ENCODE measurements at places on chromosomes 2 and 18.

DNA sequence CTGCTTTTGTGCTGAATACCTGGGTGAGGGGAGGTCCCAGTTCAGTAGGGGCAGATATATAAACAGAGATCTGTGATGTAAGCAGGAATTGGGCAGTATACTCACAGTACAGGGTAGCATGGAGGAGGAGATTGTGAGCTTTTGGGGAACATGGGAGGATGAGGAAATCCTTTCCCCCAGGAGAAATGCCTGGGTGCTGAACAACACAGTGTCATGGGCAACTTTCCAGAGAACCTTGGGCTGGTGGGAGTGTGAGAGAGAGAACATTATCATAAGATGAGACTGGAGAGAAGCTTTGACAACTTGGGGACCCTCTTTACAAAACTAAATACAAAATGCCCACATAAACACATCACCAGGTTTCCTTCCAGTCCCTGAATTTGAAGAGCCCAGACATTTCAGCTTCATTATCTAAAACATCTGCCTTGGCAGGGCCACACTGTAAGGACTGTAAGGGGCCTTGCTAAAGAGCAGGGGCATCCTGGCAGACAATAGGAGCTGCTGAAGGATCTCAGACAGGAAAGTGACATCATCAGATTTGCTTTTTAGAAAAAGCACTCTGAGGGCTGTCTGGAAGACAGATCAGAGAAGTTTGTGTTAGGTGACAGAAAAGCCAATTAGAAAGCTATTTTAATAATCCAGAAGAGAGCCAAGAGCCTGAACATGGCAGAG lies 303.1 kb upstream of the FBXO11 start:
- no peak for DNase-seq

DNA sequence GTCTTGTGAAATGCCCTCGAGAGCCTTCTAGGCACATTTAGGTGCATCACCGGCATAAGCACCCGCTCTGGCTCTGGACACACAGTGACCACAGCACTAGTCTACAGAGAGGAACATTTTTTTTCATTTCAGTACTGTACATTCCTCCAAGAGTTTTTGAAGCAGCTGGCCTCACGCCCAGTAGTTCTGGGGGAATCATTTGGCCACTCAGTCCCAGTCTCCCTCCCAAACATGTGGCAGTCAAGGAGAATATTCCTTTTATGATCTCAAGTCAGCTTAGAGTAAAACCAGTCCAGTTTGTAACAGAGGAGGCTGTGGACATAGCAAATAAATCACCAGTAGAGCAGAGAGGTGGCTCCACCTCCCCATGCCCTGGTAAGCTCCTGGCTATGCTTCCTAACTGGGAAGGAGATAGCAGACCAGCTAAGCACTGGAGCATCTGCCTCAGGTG lies 48.1 kb downstream of the KCNE4 start:
- no peak for DNase-seq

- no peak for DNase-seq
Measured at GRCh38 chr2:98473995-98474780, 29.5 kb downstream of the INPP4A start.

GRCh38 chr2:85653996-85654395 lies 14.0 kb downstream of the SFTPB start:
- no peak for DNase-seq

DNA sequence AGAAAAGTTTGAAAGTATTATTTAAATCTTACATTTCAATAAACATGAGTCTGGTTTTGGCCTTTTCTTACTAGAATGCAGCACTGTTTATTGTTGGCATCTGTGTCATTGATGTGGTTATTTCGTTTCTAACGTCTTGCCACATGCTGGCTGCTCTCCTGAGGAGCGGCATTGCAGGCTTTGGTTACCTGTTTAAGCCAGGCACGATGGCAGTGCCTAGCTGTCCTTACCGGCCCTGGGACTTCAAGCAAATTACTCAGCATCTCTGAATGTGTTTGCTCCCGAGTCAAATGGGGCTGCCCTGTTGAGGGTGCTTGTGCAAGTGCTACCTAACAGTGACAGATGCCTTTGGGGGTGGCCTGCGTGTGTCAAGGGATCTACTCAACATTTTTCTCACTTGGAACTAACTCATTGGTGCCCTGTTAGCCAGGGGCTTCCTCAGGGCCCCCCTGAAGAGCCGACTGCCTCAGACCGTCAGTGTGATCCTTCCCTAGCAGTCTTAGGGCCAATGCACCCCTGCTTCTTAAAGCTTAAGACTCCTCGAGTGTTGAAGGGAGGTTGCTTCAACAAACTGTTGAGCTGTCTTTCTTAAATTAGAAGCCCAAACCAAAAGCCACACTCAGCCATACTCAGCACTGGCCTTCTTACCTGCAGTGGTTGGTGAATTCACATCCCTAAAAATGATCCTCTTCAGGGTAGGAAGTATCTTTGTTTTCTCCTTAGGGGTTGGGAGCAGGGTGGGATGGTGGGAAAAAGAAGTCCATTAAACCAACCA lies 151.5 kb downstream of the NCK2 start:
- DNase-seq = no peak

- no peak for DNase-seq
Measured at GRCh38 chr2:28904295-28904694, 9.8 kb downstream of the WDR43 start.

DNA sequence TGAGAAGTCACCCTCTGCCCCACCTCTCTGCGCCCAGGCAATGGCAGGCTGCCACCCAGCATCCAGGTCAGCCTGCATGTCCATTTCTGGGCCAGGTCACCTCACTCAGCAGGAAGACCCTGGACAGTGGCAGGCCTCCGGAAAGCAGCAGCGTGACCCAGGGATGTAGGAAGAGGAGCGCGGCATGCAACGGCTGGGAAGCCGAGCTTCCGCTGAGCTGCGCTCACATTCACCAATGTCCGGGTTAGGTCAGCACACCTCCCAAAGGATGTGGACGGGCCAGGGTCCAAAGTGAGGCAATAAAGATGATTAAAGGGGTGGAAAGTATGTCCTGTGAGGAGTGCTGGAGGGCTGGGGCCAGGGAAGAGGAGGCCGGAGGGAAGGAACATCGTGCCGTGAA lies 174.5 kb downstream of the CTIF start:
- DNase-seq = no peak

DNA sequence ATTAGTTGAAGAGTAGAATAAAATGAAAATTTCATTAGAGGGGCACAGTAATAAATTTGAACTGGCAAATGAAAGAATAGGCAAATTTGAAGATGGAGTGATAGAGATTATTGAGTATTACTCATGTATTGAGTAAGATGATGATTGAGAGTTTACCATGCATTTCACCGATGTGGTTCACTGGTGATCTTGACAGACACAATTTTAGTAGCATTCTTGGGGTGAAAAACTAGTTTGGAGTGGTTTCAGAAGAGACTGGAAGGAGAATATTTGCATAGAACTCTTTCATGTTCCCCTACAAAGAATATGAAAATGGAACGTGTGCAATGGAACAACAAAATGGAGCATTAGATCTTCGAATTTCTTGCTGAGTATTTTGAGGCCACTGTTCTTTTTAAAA lies 121.4 kb downstream of the ASXL3 start:
- DNase-seq = no peak

GRCh38 chr2:10159581-10160131 lies 37.1 kb downstream of the RRM2 start:
- no peak for DNase-seq

DNA sequence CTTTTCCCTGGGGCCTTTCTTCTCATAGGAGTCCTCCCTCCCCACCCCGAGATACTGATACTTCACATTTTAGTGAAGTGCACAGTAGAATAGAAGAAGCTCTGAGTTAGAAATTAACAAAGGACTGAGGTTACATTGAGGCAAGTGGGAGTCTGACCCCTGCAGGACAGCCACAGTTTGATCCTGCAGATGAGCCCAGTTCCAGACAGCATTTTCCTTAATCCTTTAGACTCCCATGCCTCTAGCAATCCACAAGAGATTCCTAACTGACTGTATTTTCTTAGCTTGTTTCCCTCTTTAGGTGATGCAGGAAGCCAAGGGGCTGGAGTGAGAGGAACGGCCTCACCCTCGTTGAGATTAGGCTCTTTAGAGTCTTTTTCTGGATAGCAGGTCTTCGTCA lies 204.0 kb downstream of the CYRIA start:
- DNase-seq = no peak

- DNase-seq = no peak
Measured at GRCh38 chr2:238243496-238244076, 3.7 kb upstream of the HES6 start.

DNA sequence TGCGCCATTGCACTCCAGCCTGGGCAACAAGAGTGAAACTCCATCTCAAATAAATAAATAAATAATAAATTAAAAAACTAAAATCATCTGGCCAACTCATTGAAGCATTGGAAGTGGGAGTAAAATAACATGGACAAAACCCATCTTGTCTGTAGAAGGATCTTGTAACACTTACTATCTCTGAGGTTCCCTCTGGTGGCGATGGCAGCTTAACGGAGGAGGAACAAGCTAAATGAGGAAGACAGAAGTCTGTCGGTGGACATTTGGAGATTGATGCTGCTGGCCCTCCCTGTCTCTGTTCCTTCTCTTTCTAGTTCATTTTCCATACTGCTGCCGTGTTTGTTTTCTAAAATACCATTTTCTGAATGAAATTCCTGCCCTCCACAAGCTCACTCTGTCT lies 43.4 kb downstream of the ZCCHC2 start:
- DNase-seq = peak; percentile 47

- no peak for DNase-seq
Measured at GRCh38 chr2:113060396-113060795, 1.4 kb downstream of the IL36RN start.

DNA sequence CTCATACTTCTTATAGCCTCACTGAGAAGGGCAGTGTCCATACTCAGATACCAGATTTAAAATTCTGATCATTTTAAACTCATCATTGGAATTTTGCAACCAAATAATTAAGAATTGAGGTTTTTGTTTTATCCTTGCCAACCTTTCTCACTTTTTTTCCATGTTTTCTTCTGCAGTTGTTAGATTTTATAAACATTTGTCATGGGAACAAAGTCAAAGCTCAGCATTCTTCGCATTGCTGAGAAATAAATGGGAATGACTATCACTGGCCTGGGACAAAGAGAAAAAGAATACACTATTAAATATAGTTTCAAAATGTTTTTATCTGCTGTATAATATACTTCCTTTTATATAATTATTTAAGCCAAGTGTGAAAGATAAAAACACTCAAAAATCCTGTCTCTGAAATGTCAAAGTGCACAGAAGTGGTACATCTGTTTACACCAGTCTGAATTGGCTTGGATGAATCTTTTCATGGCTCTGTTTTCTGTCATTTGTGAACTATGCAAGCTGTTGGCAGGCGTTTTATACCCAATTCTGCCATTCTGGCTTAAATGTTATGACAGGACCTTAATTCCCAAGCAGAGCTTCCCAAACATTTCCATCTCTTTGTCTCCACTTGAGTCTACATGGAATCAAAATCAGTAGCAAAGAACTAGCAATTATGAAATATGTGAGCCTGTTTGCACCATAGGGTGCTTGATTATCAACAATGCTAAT lies 249.3 kb upstream of the SYT4 start:
- DNase-seq = no peak

- no peak for DNase-seq
Measured at GRCh38 chr18:63997606-63998005, 27.7 kb downstream of the SERPINB8 start.

DNA sequence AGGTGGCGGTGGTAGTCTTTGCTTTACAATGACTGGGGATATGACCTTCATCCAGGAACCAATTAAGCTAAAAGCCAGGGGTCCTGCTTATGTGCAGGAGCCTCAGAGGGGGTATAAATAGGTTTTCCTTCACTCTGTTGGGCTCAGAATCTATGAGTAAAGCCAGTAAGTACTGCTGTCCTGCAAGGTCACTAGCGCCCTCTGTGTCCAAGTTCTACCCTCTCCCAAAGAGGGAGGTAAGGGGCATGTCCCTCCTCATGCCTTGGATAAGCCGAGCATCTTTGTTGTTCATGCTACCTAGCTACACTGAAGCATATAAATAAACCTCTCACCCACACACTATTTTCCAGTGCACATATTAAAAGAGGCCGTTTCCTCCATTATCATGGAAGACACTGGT lies 79.4 kb downstream of the SPRED2 start:
- DNase-seq = no peak

GRCh38 chr18:56067969-56068671 lies 480.1 kb upstream of the TCF4 start:
- no peak for DNase-seq

DNA sequence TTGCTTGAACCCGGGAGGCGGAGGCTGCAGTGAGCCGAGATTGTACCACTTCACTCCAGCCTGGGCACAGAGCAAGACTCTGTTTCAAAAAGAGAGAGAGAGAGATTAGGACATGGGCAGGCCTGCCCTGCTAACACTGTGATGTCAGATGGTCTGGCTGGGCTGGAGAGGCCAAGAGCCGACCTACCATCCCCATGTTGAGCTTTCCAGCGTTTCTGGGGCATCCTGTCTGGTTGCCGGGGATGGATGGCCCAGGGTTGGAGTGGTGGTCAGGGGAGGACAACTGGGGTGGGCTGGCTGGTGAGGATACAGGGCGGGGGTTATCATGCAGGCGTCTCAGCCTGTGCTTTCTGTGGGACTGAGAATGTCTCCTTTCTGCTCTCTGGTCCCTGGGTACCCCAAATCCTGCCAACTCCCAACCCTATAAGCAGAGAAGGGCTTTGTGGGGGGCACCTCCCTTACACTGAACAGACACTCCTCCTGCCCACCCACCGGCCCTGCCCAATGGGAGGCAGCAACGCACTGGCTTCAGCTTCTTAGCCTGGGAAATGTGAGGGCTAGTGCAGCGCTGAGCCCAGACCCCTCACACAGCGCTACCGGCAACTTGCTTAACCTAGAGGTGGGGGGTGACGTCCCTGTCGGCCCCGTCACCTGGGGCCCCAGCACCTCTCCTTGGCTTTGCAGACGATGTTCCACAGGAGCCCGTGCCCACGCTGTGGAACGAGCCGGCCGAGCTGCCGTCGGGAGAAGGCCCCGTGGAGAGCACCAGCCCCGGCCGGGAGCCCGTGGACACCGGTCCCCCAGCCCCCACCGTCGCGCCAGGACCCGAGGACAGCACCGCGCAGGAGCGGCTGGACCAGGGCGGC lies 5.4 kb downstream of the SNORC start:
- no peak for DNase-seq

DNA sequence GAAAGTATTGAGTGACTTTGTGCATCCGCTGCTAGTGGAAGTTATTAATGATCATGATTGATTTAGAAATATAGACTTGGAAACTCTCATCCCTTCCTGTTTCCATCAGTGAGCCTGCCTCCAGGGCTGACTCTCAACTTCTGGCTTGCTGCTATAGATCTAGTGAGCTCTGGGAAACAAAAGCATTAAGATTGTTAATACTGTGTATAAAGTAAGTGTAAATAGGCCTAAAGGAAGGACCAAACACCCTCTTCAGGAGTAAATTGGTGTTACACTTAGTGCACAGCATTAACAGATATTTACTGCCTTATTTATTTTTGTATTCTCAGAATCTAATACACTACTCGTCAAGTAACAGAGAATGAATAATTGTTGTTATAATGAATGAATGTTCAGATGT lies 285.6 kb downstream of the THSD7B start:
- no peak for DNase-seq

DNA sequence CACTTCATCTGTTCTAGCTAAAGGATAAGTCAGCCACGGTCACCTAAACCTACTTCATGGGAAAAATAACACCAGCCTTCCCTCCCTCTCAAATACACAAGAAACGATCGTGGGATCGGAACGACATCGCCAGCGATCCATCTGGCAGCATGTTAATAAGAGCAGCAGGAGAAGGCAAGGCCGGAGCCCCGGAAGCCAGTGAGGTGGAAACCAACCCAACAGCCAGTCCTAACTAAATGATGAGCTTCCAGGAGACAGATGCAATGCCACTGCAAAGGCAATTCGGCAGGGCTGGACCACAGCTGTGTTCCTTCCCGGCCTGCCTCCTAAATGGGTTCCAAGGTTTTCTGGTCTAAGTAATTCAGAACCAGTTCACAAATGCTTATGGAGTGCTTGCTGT lies 117.5 kb downstream of the TMEM163 start:
- no peak for DNase-seq
